Mesenchymal stem cell (in vitro differentiated cells and primary cell): ENCODE measurements at places on chromosomes 2 and 18.
A peak's percentile ranks its signal among the peaks of the same experiment; 100 is the strongest.

- no peak for DNase-seq
Measured at GRCh38 chr2:130373808-130374365, 18.0 kb downstream of the PTPN18 start.

DNA sequence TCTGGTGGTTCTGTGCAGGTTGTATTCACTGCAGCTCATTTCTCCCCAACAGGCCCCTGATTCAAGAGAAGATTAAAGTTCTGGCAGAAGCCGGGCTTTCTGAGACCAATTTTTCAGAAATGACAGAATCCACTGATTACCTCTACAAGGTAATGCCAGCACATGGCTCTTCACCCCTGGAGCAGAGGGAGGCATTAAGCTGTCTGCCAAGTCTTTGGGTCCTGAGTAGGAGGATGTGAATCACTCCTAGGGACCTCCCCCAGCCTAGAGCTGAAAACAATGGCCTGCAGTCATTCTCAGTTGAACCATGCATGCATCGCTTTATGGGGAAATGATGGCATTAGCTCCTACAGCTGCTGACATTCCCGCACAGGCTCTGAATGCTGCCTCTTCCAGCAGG, 20.5 kb upstream of the RPL37A start:
- peak; percentile 53 for DNase-seq

DNA sequence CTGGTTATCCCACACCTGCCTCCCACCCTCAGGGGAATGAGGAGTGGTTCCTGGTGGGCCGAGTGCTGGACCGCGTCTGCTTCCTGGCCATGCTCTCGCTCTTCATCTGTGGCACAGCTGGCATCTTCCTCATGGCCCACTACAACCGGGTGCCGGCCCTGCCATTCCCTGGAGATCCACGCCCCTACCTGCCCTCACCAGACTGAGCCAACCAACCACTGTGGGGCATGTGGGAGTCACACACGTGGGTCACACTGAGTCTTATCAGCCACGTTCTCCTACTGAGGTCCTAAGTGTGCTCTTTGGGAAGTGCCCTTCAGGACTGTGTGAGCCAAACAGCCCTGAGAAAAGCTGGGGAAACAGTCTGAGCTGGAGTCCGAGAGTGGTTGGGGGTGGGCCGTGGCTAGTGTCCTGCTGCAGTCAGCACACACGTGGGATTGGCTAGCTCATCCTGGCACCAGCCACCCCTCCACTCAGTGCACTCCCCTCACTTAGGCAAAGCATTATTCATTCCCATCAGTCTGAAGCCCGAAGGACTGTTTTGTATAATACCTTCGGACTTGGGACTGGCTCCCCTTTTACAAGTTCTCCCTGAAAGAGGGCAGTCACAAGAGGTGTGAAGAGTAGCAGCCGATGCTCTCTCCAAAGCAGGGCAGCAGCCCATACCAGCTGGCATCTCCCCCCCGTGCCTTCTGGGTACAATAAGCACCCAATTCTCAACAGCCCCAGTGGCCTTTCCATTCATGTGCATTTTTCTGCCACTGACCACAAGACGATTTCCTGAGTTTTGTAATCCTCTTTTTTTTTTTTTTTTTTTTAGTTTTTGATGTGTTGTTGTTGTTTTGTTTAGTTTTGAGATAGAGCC, 4.6 kb downstream of the TIGD1 start:
- DNase-seq = no peak

DNA sequence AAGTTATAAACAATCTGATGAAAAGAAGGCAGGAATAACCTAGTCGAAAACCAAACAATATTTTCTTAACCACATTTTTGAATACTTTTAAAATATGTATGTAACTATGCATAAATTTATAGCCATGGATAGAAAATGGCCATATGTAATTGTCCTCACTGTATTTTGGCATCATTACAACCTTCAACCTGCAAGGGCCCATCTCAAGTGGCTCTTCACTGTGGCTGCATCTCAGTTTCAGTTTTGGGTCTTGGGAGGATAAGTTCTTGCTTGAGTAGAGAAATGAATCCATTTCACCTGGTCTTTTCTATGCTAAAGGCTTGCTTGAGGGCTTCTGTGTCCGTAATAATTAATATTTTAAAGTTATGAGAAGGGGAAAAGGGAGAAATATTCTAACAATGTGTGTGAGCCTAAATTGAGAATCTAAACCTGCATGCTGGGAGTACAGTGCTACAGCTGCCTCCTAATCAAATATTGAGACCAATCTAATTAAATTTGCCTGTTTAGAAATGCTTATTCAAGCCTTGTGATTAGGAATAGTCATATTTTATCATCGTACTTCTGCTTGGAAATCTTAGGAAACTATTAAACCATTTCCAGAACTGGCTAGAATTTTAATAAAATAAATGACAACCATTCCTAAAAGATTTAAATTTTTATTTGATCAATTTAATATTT, 92.5 kb downstream of the EML4 start:
- no peak for DNase-seq

- DNase-seq = peak; percentile 9
Measured at GRCh38 chr18:8607776-8608742, 1.2 kb upstream of the RAB12 start.

DNA sequence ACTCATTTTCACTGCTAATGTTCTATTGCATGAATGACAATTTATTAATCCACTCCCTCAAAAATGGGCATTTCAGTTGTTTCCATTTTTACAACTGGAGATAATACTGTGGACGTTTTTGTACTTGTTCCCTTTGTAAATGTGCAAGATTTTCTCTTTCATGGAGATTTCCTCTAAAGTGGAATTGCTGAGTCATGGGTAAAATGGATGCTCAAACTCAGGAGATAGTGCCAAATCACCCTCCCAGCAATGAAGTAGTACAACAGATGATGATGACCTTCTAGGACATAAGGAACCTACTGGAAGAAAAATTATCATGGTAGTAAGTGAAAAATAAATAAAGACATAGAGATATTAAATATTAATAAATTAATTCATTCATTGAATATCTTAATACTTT, 460.8 kb upstream of the CHST9 start:
- peak; percentile 10 for DNase-seq

DNA sequence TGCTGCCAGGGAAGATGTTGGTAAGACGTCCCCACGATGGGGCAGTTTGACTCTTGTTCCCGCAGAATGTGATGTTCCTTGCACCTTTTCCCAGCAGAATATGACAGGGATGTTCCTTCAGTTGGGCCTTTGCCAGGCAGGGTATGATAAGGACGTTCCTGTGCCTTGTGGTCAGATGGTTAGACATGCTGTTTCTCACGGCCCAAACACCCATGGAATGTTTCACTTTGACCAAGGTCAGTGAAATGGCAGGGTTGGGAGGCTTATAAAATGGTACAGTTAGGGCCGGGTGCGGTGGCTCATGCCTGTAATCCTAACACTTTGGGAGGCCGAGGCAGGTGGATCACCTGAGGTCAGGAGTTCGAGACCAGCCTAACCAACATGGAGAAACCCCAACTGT, 40.3 kb upstream of the YPEL5 start:
- DNase-seq = peak; percentile 51

DNA sequence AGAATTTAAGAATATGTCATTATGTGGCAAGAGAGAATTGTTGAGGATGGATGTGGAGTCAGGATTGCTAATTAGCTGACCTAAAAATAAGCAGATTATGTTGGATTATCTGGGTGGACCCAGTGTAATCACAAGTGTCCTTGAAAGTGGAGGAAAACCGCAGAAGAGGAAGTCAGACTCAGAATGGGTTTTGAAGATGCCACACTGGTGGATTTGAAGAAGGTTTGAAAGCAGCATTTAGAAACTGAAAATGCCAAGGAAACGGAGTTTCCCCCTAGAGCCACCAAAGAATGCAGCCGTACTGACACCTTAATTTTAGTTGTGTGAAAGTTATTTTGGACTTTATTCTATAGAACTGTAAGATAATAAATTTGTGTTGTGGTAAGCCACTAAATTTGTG, 41.6 kb upstream of the DPP10 start:
- DNase-seq = no peak

- DNase-seq = no peak
Measured at GRCh38 chr2:73762571-73762970, 17.3 kb downstream of the DUSP11 start.
